ENCODE measurements at places on chromosomes 11 and 22. TPM values are rescaled to one million over a fixed set of nuclear protein-coding genes. Genes with fewer than 3 reads are reported as not detected.

Gene TAF10
- total RNA-seq: 23.9 TPM

Gene SHANK2
- total RNA-seq: 42.7 TPM

Gene PIH1D2
- total RNA-seq: 14.5 TPM

Gene TRIM49
- not detected for total RNA-seq

Gene CLDN5
- total RNA-seq: 157 TPM

Gene PRAME
- not detected for total RNA-seq

Gene FOXRED2
- total RNA-seq: 10.8 TPM

Gene DDTL
- 0.37 TPM for total RNA-seq

Data from lung (tissue), 17 donors.